ENCODE measurements at places on chromosomes 4 and X.

DNA sequence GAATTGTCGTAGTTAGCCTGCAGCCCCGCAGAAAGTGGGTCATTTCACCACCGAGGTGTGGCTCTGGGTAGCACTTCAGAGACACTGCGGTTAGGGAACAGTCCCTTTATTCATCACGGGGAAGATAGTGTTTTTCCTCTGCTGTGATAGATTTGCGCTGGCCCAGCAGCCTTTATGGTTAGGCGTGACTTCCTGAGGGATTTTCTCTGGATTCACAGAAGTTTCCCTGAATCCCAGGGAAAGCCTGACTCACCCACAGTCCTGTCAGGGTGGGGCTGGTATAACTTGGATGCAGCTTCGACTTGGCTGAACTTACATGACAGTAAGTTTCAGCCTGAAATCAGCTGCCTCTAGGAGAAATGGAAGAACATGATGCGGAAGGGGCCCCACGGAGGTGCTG lies 196.3 kb upstream of the HHIP start:
- no peak for DNase-seq

DNA sequence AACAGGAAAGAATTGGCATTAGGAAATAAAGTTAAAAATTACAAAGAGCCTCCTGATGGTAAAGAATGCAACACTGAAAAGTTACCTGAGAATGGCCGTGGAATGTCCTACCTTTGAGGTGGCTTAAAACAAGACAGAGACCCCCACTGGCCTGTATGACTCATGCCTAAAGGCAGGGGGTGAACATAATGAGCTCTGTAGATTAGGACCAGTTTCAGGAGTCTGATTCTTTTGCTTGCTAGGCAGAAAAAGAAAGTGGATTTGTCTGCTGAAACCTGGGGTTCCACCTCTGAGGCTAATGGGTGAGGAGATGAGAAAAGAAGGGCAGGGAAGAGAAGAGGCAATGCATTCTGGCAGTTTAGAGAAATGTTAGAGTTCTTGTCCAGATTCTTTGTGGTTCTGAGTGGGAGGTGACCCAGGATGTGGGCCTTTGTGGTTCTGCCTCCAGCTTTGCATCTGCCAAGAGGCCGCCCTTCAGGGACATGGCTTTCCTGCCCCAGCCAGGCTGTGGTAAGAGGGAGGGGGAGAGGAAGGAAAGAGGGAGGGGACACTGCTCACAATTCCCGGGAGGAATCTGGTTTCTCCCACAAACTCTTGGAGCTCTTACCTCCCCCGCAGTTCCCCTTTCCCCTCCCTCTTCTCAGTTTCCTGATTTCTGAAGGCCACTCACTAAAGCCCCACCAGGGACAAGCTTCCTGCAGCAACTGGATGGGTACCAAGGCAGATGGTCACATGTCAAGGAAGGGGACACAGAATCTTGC lies 109.6 kb downstream of the EFNB1 start:
- DNase-seq: no peak

- DNase-seq: no peak
Observed at GRCh38 chrX:3143043-3143799, 102.0 kb downstream of the ARSF start.

- no peak for DNase-seq
Observed at GRCh38 chrX:50705042-50705441, 109.0 kb downstream of the SHROOM4 start.

DNA sequence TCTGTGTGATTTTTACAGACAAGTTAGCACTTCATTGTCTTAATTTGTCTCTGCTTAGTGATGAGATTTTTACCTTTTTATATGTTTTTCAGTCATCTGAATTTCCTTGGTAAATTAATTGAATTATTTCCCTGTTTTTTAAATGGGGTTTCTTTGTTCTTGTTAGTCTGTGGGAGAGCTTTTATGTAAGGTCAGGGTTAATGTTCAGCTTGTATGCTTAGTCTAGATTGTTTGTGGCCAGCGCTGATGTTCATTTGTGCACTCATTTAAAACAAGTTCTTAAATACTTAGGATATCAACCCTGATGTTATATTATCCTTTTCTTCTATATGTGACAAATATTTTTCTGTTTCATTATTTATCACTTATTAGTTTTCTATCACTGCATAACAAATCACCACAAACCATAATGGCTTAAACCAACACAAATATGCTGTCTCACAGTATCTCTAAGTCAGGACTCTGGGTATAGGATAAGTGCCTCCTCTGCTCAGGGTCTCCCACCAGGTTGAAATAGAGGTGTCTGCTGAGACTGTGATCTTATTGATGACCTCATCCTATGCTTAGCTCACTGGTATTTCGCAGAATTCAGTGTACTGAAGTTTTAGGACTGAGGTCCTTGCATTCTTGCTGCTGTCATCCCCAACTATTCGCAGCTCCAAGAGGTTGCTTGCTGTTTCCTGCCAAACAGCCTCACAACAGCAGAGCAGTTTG lies 53.2 kb downstream of the ATP10D start:
- no peak for DNase-seq

DNA sequence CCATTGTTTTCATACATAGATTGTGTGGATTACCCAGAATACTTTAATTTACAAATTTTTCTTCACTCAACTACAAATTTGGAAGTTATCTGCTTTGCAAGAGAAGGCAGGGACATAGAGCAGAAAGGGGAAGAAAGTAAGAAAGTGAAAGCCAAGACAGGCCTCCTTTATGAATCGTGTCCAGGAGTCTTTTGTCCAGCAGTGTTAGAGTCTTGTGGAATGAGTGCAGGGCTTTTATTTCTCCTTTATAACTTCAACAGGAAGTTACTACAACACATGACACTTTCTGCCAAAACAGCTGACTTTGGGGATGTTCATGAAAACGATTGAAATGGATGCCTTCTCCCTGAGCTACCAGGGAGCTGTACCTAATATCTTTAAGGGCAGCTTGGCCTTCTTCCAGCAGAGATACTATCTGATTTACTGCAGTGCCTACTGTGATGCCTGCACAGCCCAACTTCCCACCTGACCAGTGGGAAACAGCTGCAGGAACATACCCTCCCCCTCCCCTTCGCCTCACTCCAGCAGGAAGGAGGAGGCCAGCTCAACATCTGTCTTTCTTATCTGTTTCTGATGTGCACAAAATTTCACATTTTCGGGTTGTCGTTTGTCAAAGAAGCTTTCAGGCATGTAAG lies 557.7 kb upstream of the SLIT2 start:
- DNase-seq: peak; percentile 34

GRCh38 chrX:39772057-39772832 lies 325.5 kb downstream of the BCOR start:
- DNase-seq: peak; percentile 34

DNA sequence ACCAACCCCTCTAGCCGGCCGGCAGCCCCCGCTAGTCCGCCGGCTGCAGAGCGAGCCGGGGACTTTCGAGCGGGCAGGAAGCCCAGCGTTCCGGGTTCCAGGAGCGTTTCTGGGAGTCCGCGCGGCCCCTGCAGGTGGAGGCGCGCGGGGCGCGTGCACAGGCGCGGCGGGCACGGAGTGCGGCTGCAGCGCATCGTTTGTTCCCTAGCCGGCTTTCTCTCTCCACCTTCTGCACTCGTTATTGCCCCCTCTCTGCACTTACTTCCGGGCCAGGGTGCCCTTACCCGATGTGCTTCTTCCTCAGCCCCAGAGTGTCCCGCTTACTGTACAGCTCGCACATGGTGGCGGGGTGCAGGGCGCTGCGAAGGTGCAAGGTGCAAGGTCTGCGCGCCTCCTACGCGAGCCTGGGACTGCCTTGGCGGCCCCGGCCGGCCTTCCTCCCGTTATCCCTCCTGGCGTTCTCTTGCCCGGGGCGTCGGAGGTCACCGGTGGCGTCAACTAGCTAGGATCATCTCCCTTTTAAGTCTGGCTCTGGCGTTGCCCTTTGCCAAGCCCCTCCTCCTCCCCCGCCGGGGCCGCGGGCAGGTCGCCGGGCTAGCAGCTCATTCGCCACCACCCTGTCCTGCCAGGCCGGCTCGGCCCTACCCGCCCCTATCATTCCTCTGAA lies at the start of gene ETNPPL:
Gene ETNPPL (minus strand): TSS at position 495 of the 667 bp plus-strand sequence. CDS start 155 bp downstream, at position 340.
- peak; percentile 62 for DNase-seq

DNA sequence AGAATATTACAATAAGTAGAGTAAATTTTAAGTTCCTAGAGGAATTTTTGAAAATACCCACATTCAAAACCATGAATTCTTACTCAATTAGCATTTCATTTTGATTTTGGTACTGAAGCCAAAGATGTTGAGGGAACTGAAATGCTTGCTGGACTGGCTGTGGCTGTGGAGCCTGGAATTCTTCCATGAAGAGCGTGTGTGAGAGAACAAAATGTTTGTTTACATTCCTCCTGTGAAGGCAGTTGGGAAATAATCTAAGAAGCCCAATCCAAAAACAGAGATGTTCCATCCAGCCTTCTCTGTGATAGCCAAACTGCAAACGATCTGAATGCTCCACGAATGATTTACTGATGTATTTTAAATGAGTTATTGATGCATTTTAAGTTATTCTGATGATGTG lies 3.8 kb upstream of the ADH1B start:
- DNase-seq: no peak

GRCh38 chr4:163587867-163588266 lies 93.4 kb downstream of the TMA16 start:
- DNase-seq: no peak

- no peak for DNase-seq
Observed at GRCh38 chr4:181863856-181864255, 379.3 kb upstream of the TENM3 start.

DNA sequence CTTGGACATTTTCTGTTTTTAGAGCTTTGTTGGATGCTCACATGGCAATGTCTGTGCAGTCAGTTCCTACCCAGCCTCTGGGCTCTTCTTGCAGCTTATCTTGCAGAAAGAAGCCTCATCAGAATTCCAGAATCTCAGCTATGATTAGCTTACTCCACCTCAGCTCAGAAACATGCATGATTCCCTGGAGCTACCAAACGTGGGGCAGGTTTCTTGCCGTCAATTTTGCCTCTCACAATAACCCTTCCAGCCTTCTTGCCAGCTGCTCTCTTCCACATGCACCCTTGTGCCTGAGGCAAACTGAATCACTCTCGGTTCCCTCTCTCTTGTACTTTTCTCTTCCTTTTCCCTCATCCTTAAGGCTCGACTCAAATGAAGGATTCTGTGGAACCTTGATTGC lies 141.4 kb downstream of the PTTG2 start:
- DNase-seq: no peak

DNA sequence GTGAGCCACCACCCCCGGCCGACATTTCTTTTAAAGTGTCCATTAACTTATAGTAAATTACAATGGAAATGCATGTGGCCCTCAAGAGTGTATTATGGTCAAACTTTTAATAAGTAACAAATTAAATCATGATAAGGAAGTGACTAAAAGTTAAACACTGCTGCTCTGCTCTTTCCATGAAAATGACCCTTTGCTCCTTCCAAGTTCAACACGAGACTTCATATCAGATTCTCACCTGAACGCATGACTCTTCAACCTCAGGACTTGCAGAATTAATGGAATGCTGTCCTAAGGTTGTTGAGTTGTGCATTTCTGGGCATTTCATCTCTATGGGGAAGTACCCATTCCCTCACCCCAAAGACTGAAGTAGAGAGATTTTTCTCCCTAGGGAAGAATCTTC lies 27.1 kb downstream of the AWAT2 start:
- DNase-seq: no peak
